ENCODE measurements at places on chromosomes 13 and 19.

- DNase-seq, result no peak
Observed at GRCh38 chr13:66071608-66072007, 1158.5 kb downstream of the PCDH9 start.

GRCh38 chr13:38430796-38431195 lies 81.1 kb downstream of the UFM1 start:
- no peak for DNase-seq

DNA sequence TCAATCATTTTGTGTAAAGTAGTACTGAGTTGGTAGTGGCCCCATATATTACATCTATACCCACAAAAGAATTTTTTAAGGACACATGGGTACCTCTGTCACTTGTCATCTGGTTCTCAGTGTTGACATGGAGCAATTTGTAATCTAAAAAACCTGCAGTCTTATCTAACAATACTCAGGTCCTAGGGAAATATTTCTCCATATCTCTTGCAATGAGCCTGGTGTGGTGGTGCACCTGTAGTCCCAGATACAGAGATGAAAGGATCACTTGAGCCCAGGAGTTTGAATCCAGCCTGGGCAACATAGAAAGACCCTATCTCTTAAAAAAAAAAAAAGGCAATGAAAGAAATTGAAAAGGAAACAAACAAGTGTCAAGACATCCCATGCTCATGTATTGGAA lies 70.7 kb upstream of the ZNF30 start:
- DNase-seq, result no peak

DNA sequence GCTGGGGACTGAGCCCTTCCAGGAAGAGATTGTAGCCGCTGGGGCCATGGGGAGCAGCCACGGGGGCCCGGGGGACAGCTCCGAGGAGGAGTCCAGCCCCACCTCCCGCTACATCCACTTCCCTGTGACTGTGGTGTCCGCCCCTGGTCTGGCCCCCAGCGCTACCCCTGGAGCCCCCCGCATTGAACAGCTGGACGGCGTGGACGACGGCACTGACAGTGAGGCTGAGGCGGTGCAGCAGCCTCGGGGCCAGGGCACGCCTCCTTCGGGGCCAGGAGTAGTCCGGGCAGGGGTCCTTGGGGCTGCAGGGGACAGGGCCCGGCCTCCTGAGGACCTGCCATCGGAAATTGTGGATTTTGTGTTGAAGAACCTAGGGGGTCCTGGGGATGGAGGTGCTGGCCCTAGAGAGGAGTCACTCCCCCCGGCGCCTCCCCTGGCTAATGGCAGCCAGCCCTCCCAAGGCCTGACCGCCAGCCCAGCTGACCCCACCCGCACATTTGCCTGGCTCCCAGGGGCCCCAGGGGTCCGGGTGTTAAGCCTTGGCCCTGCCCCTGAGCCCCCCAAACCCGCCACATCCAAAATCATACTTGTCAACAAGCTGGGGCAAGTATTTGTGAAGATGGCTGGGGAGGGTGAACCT lies 9.6 kb downstream of the IGFLR1 start:
- peak; percentile 20 for DNase-seq

DNA sequence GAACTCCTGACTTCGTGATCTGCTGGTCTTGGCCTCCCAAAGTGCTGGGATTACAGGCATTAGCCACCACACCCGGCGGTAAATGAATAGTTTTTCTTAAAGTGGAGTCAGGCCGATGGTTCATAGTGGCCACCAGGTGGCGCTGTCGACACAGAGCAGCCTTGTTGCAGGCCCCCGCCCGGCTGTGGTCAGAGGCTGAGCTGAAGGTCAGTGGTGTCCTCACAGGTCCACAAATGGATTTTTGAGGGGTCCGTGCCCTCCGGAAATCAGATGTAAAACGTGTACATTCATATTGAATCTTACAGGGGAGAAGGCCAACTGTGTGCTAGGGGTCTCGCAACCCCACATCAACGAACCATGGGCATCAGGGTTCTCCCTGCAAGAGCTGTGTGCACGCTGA lies 13.4 kb upstream of the WDR18 start:
- DNase-seq, result no peak
